ENCODE measurements at places on chromosomes 13 and 19.

DNA sequence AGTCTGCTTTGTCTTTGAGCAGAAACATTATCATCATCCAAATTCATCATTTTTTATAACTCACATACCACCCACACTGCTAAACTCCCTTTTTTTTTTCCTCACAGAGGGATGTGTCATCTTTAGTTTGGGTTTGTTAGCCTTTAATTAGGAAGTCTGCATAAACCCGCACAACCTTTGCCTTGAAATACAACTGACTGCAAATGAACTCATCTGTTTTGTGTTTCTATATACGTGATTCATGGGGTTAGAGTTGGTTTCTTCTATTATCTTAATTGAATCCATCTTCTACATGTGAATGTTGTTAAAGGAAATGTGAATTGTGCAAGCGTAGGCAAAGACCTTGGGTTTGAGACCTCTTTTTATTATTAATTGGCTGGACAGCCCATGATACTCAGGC lies 102.7 kb downstream of the SLAIN1 start:
- no peak for DNase-seq

- DNase-seq: no peak
Measured at GRCh38 chr19:18999896-19000620, 33.3 kb downstream of the SUGP2 start.

GRCh38 chr13:28743020-28743419 lies 24.2 kb upstream of the SLC46A3 start:
- DNase-seq: no peak

- DNase-seq: no peak
Measured at GRCh38 chr19:55386493-55386971, 800 bp downstream of the RPL28 start.

- DNase-seq: no peak
Measured at GRCh38 chr13:47112205-47112902, 215.5 kb upstream of the HTR2A start.

- no peak for DNase-seq
Measured at GRCh38 chr19:33449799-33450198, 71.8 kb downstream of the PEPD start.

GRCh38 chr13:58340895-58341294 lies 709.4 kb downstream of the PCDH17 start:
- no peak for DNase-seq

DNA sequence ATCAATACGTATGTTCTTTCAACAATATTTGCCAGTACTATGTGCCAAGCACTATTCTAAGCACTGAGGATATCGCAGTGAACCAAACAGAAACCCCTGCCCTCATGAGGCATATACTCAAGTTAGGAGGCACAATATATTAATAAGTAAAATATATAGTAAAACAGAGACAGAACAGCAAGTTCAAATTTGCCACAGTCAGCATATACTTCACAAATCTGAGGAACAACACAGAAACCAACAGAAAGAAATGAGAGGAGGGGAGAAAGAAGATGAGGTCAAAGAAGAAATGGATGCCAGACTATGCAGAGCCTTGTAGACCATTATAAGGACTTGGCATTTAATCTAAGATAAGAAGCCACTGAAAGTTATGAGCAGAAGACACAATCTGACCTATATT lies 59.9 kb downstream of the KATNAL1 start:
- no peak for DNase-seq

DNA sequence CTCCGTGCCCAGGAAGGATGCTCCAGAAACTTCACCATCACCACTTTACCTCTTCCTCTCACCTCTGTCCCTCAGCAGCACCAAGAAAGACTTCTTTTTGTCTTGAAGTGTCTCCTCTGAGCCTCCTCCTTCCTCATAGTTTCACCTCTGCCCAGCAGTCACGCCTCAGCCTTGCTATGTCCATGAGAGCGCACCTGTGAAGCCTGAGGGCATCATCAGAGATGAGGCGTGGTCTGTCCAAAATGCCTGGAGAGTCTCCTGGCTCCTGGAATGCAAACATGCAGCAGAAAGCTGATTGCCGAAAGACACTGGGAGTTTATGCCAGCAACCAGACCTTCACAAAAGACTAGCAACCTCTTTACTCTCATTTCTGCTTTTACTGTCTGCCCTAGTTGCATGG lies 336.6 kb downstream of the TEX29 start:
- DNase-seq: no peak

DNA sequence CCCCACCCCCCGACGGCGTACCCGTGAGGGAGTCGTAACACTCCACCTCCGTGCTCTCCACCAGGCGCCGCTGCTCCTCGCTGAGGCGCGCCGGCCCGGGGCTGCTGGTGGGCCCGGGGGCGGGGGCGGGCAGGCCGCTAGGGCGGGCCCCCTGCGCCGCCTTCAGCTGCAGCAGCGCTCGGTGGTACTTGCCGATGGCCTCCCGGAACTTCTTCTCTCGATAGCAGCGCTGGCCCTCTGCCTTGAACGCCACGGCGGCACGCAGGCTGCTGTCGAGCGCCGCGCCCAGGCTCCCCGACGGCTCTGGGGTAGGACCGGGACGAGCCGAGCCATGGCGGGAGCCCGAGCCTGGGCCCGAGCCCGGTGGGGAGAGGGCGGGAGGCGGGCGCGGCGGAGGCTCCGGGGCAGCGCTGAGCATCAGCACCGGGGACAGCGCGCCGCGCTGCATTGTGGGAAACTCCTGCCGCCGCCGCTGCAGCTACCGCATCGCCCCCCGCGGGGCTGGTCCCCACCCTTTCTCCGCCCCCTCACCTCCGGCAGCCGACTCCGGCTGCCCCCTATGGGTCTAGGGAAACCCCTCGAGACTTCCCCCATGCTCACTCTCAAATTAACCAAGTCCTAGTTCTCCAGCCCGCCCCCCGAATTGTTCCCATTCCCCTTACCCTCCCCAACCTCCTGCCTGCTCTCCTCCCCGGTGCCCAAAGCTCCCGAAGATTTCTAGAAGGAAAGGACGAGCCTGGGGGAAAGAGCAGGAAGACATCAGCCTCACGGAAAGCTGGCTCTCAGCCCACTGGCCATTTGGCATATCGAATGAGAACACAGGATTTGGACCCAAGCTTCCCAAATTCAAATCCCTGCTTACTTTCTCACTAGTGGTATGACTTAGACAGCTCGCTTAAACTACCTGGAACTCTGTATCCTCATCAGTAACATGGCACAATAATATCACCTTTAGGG lies at the start of gene TTC9B:
Gene TTC9B (minus strand): TSS at position 451 of the 957 bp plus-strand sequence. CDS start 3 bp downstream, at position 448.
- no peak for DNase-seq

DNA sequence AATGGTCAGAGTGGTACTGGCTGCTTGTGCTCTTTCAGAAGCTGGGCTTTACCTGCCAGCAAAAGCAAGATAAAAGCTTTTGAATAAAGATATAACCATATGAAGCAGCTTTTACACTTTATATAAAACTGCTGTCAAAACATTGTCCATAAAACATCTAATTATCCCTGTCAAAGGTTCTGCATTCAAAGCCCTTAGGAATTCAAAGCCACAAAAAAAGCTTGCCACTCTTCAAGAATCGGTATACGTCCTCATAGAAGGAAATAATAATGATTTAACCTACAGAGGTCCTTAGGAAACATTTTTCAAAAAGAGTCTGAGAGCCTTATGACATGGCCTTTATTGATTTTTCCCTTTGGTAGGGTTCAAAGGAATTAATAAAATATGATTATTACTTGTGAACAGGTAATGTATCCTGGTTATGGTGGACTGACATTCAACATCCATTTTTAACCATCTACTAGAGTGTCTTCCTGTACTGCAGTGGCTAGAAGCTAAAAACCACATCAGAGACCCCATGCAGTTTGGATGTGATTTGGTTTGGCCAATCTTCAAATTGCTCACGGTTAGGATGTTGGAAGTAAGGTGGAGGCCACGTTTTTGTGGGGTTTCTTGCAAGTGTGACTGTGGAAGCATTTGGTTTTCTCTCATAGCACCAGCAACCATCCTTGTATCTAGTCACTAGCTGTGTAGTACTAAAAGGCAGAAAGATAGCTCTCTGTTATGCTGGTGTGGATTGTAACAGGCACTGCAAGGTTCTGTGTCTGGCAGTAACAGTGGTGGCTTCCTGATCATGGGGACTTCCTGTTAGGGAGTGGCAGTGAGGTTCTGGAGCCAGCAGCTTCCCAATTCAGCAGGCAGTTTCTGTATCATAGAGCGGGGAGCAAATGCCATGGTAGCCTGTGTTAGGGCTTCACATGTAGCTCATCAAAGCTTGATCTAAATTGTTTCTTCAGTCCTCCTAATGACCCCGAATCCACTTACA lies 441.5 kb downstream of the DIAPH3 start:
- no peak for DNase-seq

DNA sequence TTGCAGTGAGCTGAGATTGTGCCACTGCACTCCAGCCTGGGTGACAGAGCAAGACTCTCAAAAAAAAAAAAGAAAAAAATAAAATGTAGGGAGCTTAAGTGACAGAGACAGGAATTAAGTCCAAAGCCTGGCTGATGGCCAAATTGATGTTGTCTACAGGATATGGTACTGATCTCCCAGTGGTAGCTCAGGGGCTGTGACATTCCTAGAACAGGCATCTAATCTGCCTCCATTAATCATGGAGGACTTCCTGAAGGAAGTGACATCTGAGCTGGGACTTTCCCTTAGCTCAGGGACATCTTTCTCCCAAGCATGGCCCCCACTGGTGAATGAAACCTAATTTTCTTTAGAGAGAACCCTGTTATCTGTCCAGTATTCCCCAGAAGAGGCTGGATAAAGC lies 11.4 kb upstream of the EDDM13 start:
- no peak for DNase-seq

- no peak for DNase-seq
Measured at GRCh38 chr13:105345730-105346129, 1189.7 kb downstream of the EFNB2 start.

DNA sequence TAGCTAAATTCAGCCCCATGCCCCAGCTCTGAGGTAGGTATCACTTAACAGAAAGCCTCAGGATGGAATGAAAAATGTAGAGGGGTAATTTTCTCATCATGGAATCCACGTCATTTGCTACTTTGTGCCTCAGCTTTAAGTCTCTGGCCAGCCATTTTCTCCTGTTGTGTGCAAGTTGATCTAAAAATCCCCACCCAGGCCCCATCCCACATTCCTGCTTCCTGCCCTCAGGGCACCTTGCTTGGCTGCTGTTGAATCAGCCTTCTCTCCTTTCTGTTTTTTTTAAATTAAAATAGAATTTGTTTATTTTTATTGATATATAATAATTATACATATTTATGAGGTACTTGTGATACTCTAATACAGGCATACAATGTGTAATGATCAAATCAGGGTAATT lies 179.9 kb upstream of the TSHZ3 start:
- DNase-seq: no peak

DNA sequence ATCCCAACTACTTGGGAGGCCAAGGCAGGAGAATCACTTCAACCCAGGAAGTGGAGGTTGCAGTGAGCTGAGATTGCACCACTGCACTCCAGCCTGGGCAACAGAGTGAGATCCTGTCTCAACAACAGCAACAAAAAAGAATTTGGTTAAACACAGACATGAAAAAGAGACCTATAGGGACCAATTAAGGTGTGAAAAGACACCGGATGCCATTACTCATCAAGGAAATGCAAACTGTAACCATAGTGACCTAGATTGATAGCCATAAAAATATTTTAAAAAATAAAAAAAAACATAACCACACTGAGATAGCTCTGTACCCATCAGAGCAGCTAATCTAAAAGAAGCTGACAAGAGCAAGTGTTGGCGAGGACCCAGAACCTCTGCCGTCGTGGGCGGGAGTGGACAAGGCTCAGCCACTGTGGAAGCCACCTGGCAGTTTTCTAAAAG lies 37.1 kb upstream of the ISYNA1 start:
- DNase-seq: no peak

- DNase-seq: no peak
Measured at GRCh38 chr19:28980236-28980868, 232.6 kb downstream of the UQCRFS1 start.

- DNase-seq: no peak
Measured at GRCh38 chr13:86960876-86961275, 710.3 kb upstream of the SLITRK5 start.

- DNase-seq: no peak
Measured at GRCh38 chr13:44768239-44768638, 192.1 kb upstream of the TSC22D1 start.

- DNase-seq: no peak
Measured at GRCh38 chr19:18931316-18932162, 9.5 kb downstream of the HOMER3 start.

DNA sequence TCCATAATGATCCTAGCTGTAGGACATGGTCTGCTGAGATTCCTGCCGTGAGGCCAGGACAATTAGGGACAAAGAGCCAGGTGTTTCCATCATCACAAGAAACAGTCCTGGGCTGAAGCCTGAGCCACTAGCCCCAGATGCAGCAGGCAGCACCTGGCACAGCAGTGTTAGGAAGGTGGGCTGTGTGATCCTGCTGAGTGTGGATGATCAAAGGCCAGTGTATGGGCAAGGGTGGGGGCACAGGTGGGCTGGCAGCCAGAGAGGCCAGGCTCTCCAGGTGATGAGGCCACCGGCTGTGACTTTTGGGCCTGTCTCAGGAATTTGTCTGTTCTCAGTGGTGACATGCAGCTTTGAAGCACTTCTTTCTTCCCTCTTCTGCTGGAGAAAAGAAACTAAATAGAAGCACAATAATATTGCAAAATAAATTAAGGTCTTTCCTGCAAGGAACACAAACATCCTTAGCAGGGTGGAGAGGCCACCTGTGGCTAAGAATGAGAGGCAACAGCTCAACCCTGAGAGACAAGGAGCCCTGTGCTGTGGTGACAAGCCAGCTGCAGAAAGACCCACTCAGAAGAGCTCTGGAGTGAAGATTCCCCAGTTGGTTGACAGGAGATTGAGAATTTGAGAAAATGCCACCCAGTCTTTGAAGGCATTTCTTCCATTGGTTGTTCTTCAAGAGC lies 127.6 kb downstream of the KATNAL1 start:
- DNase-seq: no peak

DNA sequence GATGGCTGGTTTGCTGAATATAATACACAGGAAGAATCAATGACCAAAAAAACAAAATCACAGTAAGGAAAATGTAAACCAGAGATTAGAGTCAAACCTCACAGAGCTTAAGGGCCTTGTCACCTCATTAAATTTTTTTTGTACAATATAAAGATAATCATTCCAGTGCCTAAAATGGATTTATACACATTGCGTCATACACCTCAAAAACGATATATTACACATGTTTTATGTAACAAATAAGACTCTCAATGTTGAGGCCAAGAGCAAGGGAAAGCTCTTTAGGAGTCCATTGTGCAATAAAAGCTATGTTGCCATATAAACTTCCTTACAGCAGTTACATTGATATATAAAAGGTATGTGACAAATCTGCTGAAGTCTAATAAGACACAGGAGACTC lies 856.7 kb upstream of the SLITRK1 start:
- DNase-seq: no peak

- DNase-seq: no peak
Measured at GRCh38 chr19:33412601-33413425, 39.3 kb downstream of the CEBPG start.

DNA sequence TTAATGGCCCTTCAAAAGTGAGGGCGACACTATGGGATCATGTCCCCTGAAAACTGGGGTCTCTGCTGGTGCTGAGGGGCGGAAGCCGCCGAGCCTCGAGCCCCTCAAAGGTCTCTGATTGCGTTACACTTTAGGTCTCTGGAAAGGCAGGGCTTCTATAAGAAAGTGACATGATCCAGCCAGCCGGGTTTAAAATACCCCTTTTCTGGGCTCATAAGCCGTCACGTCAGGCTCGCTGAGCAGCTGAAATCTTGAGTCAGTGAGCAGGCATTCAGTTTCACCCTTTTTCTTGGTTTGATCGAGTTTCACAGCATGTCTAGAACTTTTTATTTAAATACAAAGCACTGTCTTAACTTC lies 600 bp upstream of the HMGB1 start:
- no peak for DNase-seq

Measured in NCI-H1417 treated with DMSO at 0.1 percent for 48 hours (cell line).